NCI-H1436 (cell line): ENCODE measurements at places on chromosomes 12 and 14.

DNA sequence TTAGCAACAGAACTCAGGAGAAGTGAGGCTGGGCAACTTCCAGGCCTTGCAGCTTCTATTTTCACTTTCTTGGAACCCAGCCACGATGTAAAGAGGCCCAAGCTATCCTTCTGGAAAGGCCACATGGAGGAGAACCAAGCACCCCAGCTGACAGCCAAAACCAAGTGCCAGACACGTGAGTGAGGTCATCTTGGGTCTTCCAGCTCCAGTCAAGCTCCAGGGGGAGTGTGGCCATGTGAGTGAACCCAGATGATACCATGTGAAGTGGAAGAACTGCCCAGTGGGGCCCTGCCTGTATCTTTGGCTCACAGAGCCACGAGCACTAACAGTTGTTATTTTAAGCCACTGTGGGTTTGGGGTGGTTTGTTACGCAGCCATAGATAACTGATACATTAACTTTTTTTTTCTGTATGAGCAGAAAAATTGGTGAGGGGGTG, 126.8 kb upstream of the MAP1LC3B2 start:
- no peak for DNase-seq

DNA sequence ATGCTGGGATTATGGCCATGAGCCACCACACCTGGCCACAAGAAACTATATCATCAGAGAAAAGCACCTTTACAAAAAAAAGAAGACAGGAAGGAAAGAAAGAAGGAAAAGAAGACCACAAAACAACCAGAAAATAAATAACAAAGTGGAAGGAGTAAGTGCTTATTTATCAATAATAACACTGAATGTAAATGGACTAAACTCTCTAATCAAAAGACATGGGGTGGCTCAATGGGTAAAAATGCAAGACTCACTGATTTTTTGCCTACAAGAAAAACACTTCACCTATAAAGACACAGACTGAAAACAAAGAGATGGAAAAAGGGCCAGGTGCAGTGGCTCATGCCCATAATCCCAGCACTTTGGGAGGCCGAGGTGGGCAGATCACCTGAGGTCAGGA, 65.7 kb downstream of the MAPKAPK5 start:
- DNase-seq, result no peak

GRCh38 chr12:3753544-3754284, 805 bp upstream of the CRACR2A start:
- DNase-seq, result no peak

GRCh38 chr12:2976581-2976996, 17.4 kb downstream of the TEAD4 start:
- no peak for DNase-seq

- no peak for DNase-seq
Observed at GRCh38 chr14:51006781-51007211, 62.5 kb upstream of the PYGL start.

GRCh38 chr14:102215071-102215470, 75.4 kb downstream of the WDR20 start:
- DNase-seq, result no peak

DNA sequence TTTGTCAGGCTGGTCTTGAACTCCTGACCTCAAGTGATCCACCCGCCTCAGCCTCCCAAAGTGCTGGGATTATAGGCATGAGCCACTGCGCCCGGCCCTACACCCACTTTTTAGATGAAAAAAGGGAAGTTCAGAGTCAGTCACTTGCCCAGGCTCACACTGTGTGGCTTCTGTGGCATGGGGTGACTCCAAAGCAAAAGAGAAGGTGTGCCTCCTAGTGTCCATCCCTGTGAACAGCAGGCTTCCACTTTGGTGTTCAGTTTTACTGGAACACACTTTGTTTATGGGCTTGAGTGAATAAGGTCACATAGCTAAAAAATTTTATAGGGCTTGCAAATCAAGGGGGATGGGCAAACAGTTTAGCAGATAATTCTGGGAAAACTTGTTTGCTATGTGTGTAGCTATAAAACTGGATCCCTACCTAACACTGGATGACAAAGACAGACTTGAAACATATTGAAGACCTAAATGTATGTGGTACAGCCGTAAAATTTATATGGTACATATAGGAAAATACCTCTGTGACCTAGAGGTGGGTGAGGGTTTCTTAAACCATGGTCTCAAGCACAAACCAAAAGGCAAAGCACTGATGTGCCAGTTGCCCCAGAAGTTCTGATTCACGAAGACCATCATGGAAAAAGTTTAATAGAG, 54.9 kb downstream of the EID3 start:
- peak; percentile 19 for DNase-seq

DNA sequence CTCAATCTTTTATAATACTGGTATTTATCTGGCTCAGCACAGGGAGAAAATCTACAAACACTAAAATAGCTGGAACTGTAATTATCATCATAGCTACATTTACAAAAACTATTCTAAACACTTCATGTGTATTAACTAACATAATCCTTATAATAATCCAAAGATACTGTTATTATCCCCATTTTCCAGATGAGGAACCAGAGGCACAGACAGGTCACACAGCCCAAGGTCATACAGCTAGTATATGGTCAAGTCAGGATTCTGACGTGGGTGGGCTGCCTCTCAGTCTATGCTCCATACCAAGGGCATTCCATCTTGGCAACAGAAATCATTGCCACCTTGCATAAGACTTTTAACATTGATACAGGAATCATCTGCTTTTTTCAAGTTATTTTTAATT, 11.4 kb downstream of the FERMT2 start:
- DNase-seq, result no peak

DNA sequence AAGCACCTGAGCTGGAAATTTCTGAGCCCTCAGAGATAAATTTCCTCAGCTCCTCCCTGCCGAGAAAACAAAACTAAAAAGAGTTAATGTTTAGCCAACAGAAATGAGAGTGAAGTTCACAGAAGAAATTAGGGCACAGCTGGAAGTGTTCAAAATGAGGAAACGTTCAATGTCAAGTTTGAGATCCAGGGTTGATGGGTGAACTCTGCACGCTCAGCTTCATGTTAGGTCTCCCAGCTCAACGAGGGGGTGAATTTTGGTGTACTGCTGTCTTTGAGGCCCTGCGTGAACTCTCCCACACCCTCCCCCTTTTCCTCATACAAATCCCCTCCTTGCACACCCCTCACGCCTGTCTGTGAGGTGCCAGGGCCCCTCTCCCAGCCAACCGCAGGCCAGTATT, 13.3 kb upstream of the OAS3 start:
- DNase-seq, result no peak

GRCh38 chr12:107511292-107511691, 174.3 kb upstream of the PWP1 start:
- DNase-seq, result no peak

GRCh38 chr14:32318087-32318795, 10.9 kb upstream of the AKAP6 start:
- no peak for DNase-seq

DNA sequence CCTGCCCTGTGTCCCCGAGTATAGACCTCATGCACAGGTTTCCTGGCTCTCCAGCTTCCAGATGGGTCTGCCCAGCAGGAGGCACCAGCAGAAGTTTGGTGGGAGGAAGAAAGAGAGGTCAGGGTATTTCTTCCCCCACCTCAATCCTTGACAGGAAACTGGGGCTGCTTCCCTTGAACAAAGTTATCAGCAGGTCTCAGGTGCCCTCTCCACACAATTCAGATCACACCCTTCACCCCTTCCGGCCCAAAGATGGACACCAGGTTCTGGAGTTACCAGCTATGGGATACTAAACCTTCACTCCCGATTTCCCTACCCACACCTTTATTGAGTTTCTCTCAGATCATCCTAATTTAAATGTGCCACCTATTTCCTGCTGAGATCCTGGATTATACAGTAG, 1.2 kb downstream of the SART3 start:
- no peak for DNase-seq

DNA sequence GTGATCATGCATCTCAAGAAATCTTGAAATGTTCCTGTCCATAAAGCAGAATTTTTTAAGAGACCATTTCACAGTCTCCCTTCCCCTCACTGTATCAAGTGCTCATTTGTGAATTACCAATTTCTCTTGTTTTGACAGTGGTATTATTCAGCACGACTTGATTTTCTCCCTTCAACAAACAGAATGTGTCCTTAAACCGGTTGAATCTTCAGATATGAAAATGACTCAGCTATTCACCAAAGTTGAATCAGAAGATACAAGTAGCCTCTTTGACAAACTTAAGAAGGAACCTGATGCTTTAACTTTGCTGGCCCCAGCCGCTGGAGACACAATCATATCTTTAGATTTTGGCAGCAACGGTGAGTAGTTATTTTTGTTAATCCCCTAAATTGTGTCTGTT, 25.5 kb upstream of the SNAPC1 start:
- DNase-seq, result no peak

GRCh38 chr14:35897616-35898111, 71.5 kb downstream of the BRMS1L start:
- DNase-seq, result peak; percentile 1

DNA sequence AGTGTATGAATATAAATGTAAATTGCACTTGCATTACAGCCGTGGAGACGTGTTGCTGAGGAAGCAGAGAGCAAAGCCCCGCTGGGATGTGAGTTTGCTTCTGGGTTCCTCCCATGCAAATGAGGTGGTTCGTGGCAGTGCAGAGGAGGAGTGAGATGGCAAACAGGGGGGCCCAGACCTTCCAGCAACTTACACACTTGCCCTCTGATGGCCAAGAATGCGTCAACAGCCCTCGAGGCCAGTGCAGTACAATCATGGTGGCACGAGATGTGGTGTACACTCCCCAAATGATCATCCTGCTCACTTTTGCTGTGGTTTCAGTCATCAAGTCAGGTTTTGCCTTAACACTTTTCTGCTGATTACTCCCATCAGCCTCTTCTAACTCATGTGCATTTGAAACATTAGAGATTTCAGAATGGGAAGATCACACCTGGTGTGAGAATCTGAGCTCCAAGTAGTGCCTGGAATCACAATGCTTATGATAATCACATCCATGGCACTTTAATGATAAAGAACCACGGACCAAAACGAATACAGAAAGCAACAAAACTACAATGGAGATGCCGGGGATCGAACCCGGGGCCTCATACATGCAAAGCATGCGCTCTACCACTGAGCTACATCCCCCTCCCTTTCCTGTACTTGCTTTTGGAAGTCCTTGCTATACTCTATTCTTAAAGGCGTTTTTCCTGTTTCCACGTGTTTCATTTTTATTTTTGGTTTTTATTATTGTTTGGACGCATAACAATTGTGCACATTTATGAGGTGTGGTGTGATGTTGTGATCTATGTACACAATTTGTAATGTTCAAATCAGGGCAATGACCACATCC, 7.0 kb upstream of the UBC start:
- DNase-seq, result no peak

GRCh38 chr12:107254258-107254856, 161.0 kb upstream of the CRY1 start:
- DNase-seq, result no peak

- DNase-seq, result no peak
Observed at GRCh38 chr12:93497456-93497855, 30.1 kb downstream of the MRPL42 start.

DNA sequence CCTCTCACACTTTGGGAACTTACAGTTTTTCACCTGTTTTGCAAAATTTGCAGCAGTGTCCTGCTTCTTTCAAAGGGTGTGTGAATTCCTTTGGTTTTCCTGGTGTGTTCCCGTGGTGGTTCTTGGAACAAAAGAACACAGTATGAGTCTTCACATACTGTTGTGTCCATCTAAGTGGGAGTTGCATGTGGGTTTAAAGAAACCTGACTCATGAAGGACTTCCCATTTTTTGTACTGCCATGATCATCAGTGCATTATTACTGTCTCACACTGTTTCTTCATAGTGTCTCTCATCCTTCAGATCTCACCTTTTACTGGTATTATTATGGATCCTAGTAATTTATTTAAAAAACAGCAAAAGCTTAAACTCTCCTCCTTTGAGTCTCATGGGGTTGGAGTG, 3.8 kb upstream of the GZMH start:
- DNase-seq, result no peak
